Glomerular endothelial cell (primary cell): ENCODE measurements at places on chromosomes 5 and 9. TPM values are rescaled to one million over a fixed set of nuclear protein-coding genes. Genes with fewer than 3 reads are reported as not detected.

- DNase-seq, result no peak
These were observed 30.7 kb upstream of the TGFBR1 start for GRCh38 chr9:99073985-99074901.

DNA sequence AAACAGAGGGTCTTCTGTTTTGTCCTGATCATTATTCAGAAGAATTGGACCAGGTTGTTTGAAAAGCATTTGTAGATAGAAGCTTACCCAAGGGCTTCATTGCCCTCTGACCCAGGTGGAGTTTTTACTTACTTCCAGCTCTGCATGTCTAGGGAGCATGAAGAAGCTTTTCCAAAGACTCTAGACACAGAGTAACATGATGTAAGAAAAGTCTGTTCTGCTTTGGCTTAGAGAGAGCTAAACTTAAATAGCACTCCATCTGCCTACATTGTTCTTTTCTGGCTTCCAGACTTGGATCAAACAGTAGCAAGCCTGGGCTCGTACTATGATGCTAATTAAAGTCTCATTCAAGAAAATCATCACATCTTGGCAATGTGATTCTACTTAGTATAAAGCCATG is 112.1 kb downstream of the SNCAIP start:
- no peak for DNase-seq

- no peak for DNase-seq
These were observed at the start of gene PTGER4 for GRCh38 chr5:40679913-40680681. Gene PTGER4 (plus strand): TSS chr5:40679915. CDS start chr5:40680994, 1,079 bp downstream.

- no peak for DNase-seq
These were observed 18.2 kb downstream of the TUT7 start for GRCh38 chr9:86336058-86336457.

- DNase-seq, result no peak
These were observed 60.9 kb downstream of the RGS3 start for GRCh38 chr9:113524468-113524867.

OTP gene
- total RNA-seq, result not detected in 2 replicates
